ENCODE measurements at places on chromosomes 3 and 15.
A peak's percentile ranks its signal among the peaks of the same experiment; 100 is the strongest.

- no peak for DNase-seq
These were observed 193.7 kb upstream of the CFAP20DC start for GRCh38 chr3:59243476-59243875.

GRCh38 chr3:25153561-25153960, 274.5 kb upstream of the RARB start:
- no peak for DNase-seq

- peak; percentile 44 for DNase-seq
These were observed 53.0 kb upstream of the PCSK6 start for GRCh38 chr15:101542306-101543025.

- no peak for DNase-seq
These were observed 21.2 kb downstream of the IGSF10 start for GRCh38 chr3:151439652-151440125.

DNA sequence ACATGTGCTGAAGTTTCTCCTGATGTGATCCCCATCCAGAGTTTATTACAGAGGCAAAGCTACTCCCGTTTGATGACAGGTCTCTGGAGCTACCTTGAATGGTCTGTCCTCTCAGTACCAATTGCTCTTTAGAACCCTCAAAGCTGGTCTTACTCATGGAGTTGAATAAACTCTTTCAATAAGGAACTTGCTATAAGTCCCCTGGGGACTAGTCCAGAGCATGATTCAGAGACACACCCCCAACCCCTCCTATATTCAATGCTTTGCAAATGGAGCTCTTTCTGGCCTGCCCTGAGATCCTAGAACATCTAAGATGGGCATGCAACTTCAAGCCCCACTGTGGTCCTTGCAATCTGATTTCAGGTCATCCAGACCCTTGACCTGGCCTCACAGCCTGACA, 23.9 kb upstream of the TPM1 start:
- DNase-seq = no peak

- no peak for DNase-seq
These were observed 58.5 kb upstream of the RAP2B start for GRCh38 chr3:153103406-153103945.

DNA sequence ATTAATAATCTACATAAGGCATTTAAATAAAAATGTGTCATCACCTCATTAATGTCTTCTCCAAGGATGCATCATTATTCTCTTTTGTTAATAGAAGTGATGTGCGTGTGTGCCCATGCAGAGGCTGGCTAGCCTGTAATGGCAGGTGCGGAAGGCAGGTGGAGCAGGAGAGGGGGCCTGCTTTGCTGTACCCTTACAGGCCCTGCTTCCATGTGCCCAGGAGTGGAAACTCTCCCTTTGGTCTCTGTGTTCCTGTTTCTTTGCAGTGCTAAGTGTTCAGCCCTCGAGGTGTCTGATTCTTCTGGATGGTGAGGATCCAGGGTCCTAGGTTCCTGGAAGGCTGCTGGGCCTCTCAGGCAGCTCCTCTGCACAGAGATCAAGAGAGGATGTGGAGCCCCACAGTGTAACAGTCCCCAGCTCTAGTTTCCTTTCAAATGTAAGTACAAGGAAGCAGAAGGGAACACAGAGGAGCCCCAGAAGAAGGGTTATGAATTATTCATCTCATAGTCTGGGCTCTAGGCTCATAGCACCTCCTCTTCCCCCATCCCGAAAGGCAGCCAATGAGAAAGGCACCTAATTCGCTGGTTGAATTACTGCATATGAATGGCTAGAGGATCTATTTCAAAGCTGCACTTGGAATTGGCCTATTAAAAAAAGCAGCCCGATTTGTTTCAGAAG, 39.2 kb upstream of the AGBL1 start:
- DNase-seq = peak; percentile 77

DNA sequence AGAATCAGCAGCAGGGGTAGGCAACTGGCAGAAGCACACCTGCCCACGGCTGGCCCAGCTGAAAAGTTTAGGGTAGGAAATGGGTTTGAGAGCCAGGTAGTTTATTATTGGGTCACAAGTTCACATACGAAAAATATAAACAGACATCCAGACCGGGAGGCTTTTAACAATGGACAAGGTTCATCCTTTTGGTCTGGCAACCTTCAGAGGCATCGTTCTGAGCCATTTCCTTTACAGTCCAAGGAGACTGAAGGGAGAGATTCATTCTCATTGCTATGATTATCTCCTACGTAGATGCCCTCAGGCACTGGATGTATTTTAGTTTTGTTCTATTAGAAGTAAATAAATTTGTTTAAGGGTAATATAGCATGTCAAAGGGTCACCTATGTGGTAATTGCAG, 248.0 kb upstream of the THBS1 start:
- DNase-seq = no peak

DNA sequence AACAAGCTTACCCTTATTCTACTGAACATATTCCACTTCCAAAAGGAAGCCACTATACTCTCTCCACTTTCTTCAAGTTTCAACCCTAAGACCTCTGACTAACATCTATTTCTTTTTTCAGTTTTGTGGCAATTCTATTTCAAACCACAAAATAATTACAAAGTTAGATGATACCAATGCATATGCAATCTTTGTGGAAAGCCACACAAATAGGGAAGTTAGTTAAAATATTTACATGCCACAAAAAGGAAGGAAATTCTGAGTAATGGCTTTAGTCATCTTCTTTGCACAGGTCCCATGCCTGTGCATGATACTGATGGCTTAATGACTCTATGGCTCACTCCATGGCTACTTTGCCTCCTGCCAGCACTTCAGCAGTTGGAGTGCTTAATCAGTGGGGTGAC, 57.0 kb upstream of the MCTP2 start:
- DNase-seq = no peak

GRCh38 chr3:3068358-3068881, 41.8 kb downstream of the IL5RA start:
- no peak for DNase-seq

DNA sequence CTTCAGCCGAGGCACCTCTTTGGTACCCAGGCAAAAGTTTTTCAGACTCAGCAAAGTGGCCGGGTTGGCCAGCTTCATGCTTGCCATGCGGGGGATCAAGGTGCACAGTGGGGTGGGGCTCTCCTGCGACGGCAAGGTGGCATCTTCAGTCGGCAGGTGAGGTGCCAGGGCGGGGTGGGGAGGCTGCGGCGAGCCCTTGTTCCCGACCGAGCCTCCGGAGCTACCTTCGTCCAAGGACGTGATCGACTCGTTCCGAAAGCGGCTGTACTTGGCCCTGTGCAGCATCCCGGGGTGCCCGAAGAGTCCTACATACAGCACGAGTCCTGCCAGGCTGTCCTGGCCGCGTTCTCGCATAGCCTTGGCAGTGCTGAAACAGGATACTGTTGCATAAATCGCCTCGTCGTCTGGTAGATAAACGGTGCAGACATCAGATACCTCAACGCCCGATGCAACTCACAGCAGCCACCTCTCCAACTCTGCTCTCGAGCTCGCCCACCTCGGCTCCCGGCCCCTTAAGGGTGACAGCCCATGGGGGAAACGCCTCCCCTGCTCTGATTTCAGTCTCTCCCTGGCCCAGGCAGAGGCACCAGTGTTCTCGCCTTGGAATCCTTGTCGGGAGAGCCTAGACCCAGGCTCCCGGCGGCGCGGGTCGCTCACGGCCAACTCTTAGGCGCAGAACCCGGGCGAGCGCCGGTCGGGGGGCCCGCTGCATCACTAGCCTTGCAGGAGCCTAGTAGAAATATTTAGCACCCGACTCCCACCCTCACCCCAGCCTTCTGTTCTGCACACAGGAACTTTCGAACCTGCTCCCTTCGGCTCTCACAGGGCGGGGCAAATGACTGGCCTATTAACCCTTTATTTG, 826 bp downstream of the SHC4 start:
- peak; percentile 82 for DNase-seq

GRCh38 chr3:13138833-13139145, 65.6 kb upstream of the IQSEC1 start:
- DNase-seq = no peak

DNA sequence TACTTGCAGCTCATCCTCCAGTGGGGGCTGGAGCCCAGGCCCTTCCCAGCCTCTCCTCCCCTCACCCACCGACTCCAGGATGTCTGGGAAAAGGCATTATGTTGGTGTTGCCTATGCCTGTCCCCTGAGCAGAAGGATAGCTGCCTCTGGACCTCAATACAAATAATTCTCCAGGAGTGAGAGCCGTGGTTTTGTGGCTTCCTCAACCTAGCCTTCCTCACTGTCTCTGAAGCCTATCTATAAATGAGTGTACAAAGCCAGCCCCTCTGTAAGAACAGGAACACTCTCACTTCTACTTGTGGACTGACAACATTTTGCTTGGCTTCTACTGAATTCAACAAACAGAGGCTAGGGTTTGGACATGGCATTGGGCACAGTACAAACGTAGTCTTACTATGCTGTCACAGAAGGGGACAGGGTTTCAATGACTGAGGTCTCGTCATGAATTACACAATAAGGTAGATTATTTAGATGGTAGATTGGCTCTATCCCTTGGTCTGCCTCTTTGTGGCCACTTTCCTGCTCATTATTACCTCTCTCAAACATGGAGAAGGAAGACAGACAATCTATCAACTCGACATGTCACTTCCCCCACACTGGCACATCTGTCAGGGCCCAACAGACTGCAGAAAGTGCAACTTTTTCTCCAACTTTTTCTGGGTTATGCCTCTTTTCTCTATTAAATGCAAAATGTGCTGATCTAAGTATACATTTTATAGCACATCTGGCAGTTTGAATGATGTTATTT, 82.8 kb upstream of the MEX3B start:
- DNase-seq = no peak

DNA sequence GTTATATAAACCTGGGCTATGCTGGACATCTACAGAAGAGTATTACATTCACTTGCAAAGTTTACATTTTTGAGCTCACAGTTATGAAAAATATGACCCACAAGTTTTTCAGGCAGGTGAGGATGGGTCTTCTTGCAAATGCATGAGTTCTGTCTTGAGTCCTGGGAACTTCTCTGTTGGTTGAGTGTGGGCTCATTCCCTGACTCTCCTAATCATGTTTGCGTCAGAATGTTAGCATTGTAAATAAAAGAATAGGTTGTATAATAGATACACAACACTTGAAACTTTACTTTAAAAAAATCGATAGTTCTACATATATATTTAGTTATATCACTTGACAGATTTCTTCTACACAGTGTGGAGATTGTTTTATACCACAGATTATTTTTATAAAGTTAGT, 7.2 kb upstream of the EXOG start:
- no peak for DNase-seq

GRCh38 chr3:48926425-48927392, 8.1 kb downstream of the ARIH2 start:
- no peak for DNase-seq

DNA sequence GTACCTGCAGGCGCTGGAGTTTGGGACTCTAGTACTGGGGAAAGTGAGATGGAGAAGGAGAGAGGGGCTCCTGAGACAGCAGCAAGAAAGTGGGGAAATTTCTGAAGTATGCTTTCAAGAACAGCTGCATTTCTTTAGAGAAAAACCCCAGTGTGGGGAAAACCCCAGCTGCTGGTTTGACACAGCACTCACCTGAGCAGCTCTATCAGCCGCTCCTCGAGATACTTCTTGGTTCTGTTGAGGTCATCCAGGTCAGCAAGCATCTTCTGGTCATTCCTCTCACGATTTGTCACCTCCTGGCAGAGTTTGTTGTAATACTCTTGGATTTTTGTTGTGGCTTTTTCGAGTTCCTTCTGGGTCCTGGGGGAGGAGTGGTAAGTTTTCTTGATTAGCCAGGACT, 18.8 kb downstream of the CXCR6 start:
- DNase-seq = no peak

DNA sequence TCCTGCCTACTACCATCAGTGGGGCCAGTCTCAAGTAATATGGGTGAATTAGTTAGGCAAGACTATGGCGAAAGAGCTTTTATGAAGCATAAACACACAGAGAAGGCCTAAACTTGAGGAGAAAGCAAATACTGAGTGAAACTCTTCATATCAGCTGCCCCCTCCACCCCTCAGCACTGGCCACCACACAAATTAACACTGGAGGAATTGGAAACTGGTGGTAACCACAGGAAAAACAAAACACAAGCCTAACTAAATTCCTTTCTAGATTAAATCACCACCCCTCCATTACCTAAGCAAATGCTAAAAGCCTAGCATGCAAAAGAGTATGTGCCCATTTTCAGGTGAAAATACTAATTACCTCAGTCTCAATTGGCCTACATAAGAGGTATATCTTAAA, 774.7 kb upstream of the NECTIN3 start:
- DNase-seq = no peak

GRCh38 chr3:160870327-160870726, 114.3 kb downstream of the PPM1L start:
- no peak for DNase-seq

DNA sequence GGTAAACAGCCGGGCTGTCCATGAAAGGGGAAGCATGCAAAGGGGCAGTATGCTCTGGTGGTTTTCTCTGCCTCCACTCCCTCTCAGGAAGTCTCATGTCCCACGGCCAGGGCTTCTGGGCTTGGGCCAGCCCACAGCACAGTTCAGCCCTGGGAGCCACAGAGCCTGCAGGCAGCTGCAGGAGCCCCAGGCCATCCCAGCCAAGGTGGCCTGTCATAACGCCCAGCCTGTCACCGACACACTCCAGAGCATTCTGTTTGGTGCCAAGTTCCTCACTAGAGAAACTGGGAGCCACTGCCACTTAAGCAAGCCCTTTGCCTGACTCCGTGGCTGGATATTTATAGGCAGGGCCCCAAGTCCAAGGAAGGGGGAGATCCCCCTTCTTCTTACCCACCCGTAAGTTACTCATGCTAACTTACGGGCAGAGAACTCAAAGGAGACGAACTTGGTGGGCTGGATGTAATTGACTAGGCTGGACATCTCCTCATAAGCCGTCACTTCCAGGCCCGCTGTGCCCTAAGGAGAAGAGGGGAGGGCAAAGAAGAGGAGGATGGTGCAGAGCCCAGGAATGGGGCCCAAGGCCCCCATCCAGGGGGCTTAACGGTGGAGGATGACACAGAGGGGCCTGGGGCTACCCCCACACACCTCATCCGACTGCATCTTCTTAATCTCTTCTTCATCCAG, 11.7 kb downstream of the PLCB2 start:
- DNase-seq = no peak

GRCh38 chr3:169534439-169534838, 129.1 kb downstream of the MECOM start:
- DNase-seq = no peak

- DNase-seq = no peak
These were observed 108.1 kb upstream of the MELTF start for GRCh38 chr3:197137751-197138150.

GRCh38 chr3:178267158-178267844, 268.9 kb upstream of the KCNMB2 start:
- DNase-seq = no peak

GRCh38 chr3:160099834-160100233, 111.2 kb downstream of the IL12A start:
- DNase-seq = no peak

DNA sequence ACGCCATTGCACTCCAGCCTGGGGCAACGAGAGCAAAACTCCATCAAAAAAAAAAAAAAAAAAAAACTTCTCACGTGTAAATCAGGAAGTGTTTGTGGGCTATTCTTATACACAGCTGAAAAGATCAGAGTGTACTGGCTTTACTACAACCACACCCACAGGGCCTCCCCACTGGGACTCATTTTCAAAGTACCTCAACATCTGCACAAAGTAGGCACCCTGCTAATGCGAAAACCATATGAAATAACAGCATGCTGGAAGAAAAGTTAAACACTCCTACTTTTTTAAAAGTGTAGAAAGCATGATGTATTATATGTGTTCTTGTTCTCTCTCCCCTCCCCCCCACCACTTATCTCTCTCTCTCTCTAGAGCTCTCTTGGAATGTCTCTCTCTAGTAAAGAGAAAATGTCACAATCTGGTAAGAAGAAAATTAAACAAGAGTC, 11.1 kb downstream of the UACA start:
- DNase-seq = no peak

GRCh38 chr3:177452831-177453450, 255.7 kb upstream of the TBL1XR1 start:
- DNase-seq = no peak

All from endodermal cell (in vitro differentiated cells).